ENCODE measurements at places on chromosomes 2 and 18. TPM values are rescaled to one million over a fixed set of nuclear protein-coding genes. Genes with fewer than 3 reads are reported as not detected.

- no peaks in the 10 kb centered on the region for H3K4me1 ChIP-seq
- no peak for DNase-seq
- no peak overlapping the region for H3K4me3 ChIP-seq
- no peaks in the 10 kb centered on the region for H3K27me3 ChIP-seq
- no peak overlapping the region for H3K27ac ChIP-seq
These were observed 61.9 kb upstream of the TFCP2L1 start for GRCh38 chr2:121346859-121347258.

GRCh38 chr2:214774108-214774507 is 35.4 kb downstream of the BARD1 start:
- DNase-seq = no peak
- H3K36me3 ChIP-seq = no peaks in the 10 kb centered on the region
- no peak overlapping the region for H3K27ac ChIP-seq
- no peaks in the 10 kb centered on the region for H3K27me3 ChIP-seq

DNA sequence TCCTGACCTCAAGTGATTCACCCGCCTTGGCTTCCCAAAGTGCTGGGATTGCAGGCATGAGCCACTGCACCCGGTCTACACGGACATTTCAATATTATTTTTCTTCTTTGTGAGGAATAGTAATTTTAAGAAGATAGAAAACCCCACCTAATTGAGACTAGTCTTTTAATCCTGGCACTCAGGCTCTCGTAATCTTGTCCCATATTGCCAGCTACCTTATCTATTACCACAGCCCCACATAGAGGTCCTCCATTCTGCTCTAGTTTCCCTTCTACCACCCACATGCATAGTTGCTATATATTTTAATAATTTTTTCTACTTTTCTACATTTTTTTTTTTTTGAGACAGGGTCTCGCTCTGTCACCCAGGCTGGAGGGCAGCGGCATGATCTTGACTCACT is 9.5 kb upstream of the USP14 start:
- H3K4me1 ChIP-seq = no peaks in the 10 kb centered on the region
- no peaks in the 10 kb centered on the region for H3K27me3 ChIP-seq
- no peak overlapping the region for H3K27ac ChIP-seq
- no peak for DNase-seq
- no peaks in the 10 kb centered on the region for H3K36me3 ChIP-seq

DNA sequence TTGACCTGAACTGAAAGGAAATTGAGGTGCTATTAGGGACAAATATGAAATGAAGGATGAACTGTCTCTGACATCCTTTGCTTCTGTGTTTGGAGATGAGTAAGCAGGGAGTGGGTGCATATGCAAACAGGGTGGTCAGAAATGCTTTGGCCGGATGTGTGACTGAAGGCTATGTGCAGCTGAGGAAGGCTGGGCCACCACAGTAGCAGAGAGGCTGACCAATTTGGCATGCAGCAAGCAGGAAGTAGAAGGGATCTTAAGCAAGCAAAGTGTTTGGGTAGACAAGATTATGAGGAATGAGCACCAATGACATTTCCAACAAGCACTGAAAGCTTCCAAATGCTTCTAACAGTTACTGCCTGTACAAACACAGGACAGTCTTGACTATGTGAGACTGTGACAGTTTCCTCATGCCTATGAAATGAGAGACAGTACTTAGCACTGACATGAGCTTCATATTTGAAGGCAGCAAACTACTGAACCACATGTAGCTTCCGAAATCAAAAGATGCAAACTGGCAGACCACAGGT is 3.3 kb upstream of the ACTR3 start:
- H3K36me3 ChIP-seq = no peaks in the 10 kb centered on the region
- no peak for DNase-seq
- H3K4me3 ChIP-seq = no peak overlapping the region
- no peaks in the 10 kb centered on the region for H3K27me3 ChIP-seq
- no peak overlapping the region for H3K27ac ChIP-seq

DNA sequence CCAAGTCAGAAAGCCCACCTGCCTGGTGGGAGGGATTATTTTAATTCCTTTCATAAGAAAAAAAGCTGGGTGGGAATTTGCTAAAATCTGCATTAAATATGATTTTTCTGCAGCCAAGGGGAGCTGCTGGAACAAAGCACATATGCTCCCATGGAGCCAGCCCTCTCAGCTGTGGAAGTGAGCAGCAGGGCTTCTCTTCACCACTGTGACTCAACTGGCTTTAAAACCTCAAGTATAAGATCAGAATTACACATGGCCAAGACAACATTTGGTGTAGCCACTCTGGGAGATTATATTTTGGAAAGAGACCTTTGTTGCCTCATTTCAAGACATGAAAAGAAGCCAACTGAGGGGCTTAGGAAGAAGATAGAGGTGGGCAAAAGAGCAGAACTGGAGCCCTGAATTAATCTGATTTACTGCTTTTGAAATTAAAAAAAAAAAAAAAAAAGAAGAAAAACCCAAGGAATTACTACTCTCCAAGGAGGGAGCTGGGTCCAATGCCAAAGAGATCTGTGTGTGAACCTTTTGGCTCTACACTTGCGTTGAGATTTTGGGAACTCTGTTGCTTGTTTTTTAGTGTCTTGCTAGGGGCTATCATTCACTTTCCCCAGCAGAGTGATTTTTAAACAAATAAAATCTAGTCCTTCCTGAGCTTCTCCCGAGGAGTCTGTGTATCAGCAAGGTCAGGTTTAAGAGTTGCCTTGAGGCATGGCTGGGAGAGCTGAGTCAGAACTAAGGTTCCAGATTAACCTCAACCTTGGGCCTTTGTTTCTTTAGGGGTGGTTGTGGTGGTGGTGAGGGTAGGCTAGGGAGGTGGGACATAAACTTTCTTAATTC is 6.0 kb downstream of the LHCGR start:
- H3K27ac ChIP-seq = no peak overlapping the region
- H3K36me3 ChIP-seq = no peaks in the 10 kb centered on the region
- H3K4me3 ChIP-seq = no peak overlapping the region
- H3K27me3 ChIP-seq = no peaks in the 10 kb centered on the region
- H3K4me1 ChIP-seq = no peaks in the 10 kb centered on the region

DNA sequence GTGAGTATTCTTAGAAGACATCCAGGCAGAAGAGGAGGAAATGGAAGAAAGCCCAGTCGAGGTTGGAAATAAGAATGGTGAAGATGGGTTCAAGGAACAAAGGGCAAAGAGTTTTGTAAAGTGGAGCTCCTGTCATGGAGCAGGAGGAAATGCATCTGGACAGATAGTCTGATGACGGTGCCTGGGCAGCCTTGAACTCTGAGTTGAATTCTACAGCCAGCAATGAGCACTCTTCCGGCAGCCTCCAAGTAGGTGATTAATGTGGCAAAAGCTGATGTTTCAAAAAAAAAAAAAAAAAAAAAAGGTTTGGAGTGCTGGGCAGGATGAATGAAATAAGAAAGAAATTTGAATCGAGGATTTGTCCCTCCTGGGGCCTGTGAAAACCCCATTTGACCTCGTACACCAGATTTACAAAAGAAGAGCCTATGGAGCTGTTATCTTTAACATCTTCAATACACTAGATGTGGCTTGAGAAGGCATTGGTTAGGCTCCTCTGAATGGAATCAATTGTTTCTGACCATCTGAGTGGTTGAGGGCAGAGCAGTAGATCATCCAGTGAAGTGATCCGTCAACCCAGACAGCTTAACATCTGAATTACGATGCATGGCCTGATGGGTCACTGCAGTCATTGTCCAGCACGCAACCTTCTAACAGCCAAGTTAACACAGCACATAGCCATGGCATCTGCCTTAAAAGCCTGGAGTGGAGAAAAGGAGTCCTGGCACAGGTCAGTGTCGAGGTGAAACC is 449.7 kb downstream of the TXNL1 start:
- no peak overlapping the region for H3K4me3 ChIP-seq
- no peaks in the 10 kb centered on the region for H3K27me3 ChIP-seq
- no peak for DNase-seq
- H3K36me3 ChIP-seq = no peaks in the 10 kb centered on the region
- H3K4me1 ChIP-seq = no peaks in the 10 kb centered on the region

DNA sequence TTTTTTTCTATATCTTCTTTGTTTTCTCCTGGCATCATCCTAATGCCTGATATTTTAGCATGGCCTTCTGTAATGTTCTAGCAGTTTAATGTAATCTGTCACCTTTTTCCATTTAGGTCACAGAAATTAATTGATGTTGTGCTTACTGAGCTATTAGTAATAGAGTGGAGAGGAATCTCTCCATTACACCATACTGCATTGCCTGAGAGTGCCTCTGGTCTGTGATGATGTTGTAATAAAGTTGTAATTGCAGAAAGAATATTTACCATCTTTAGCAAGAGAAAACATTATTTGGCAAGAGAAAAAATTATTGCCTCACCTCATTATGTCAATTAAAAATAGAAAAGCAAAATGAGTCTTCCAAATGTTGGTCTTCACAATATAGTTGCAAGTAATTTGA is 213.2 kb downstream of the KCNJ3 start:
- no peak for DNase-seq
- no peak overlapping the region for H3K27ac ChIP-seq
- H3K4me1 ChIP-seq = no peaks in the 10 kb centered on the region
- no peaks in the 10 kb centered on the region for H3K36me3 ChIP-seq
- no peak overlapping the region for H3K4me3 ChIP-seq

QPCT gene
- total RNA-seq = 16.6 TPM

CDK15 gene
- total RNA-seq = 2.7 TPM
